ENCODE measurements at places on chromosomes 2 and 18.

DNA sequence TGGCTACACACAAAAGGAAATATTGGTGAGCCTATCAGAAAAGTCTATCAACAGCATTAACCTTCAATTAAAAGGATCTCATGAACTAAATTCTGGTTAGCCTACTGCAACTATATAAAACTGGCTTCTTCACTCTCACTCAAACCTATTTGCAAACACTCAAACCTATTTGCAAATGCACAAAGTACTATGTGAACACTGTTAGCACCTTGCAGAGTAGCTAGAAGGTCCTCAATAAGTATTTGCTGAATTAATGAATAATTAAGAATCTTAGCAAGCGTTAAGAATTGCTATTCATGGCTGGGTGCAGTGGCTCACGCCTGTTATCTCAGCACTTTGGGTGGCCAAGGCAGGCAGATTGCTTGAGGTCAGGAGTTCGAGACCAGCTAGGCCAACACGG lies 150.3 kb downstream of the DTNB start:
- DNase-seq = no peak

DNA sequence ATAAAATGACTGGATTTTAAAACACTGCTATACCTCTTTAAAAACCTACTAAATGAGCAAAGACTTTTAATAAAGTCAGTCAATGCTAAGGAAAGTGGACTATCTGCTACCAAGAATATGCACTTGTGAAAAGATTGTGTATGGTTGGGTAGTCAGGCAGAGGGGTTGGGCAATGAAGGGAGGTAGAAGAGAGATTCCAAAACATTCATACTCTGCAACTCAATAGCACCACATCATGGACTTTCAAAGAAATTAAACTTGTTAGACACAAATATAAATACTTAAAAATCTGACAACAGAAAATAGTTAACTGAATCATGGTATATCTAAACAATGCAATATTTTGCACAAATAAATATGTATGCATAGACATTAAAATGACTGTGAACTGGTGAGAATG lies 139.9 kb upstream of the MAPRE2 start:
- DNase-seq = no peak

DNA sequence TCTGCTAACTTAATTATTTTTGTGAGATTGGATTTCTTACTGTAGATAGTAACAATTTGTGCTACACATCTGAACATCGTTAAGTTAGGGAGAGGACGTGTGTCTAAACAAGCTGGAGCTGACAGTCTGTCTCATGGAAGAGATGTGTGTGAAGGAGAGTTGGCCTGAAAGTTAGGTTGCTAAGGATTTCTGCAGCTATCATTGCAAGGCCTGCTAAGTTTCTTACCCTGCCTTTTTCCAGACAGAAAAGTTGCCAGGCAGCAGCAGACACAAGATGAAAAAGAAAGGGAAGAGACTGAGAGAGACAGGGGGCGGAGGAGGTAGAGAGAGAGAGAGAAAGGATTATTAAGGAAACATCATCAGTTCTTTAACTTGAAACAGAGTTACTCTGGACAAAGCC lies 4.1 kb upstream of the LRP1B start:
- no peak for DNase-seq

GRCh38 chr2:6653281-6653750 lies 212.4 kb downstream of the CMPK2 start:
- DNase-seq = peak; percentile 35

DNA sequence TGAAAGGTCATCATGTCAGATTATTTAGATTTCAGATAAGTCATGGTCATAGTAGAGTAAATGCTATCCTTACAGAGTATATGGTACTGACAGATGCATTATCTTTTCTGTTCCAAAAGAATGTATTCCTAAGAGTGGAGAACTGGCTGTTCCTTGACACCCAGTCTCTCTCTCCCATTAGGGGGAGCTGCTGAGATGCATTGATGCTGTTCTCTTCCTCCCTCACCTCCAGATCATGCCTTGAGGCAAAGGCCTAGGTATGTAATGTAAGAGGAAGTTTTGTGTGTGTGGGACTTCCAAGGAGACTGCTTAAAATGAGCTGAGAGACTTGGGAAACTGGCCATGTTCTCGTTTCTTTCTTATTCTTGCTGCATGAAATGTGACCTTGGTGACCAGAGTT lies 979.5 kb upstream of the CELF4 start:
- DNase-seq = no peak

DNA sequence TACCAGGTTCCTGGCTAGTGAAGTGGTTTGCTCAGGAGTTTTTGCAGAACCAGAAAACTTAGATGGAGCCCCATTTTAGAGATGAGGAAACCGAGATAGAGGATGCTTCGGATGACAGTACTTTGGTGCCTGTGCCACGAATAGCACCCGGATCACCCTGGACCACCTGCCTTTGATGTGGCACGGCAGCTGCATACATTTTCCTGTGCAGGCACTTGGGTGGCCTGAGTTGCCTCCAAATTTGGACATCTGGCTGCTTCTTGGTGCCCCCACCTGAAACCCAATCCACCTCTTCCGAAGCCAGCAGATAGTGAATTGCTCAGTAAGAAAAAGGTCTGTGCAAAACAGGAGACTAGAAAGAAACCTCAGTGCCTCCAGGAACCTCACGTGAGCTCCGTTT lies 140.6 kb upstream of the ID2 start:
- DNase-seq = no peak

DNA sequence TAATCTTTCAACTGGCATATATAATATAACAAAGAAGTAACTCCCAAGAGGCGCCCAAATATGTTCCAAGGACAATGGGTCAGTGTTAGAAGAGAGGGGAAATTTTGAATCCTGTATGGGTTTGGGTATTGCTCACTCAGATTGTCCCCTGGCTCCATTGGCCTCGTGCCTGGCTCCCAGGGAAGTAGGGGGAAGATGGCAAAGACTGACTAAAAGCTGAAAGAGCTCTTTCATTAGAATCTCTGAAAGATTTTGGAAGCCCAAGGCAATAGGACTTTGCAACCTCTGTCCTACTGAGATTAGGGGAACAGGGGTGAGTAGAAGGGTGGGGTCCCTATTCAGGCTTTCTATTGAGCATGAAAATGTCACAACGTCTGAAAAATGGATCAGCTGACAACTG lies 1272.8 kb upstream of the ZEB2 start:
- DNase-seq = no peak

GRCh38 chr2:73979686-73980085 lies 5.0 kb upstream of the TET3 start:
- peak; percentile 80 for DNase-seq

GRCh38 chr2:237614151-237614720 lies 13.2 kb upstream of the LRRFIP1 start:
- DNase-seq = peak; percentile 52

GRCh38 chr2:54524226-54524991 lies 68.3 kb downstream of the SPTBN1 start:
- peak; percentile 83 for DNase-seq

- peak; percentile 60 for DNase-seq
Observed at GRCh38 chr18:22547807-22548561, 130.3 kb upstream of the CTAGE1 start.

DNA sequence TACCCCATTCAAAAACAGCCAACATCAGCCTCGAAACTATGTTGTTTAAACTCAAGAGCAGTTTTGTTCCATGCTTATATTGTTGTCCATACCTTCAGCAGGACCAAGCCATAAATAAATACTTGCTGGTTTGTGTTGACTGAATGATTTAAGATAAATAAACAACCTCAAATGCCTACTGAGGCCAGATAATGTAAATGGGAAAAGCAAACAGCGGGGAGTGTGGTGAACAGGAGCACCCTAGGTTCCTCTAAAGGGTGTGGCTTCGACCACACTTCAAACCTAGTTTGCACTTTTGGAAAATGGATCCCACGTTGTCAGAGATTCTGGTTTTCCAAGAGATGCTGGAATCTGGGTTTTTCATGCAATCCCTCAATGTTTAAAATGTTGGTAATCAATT lies 1.7 kb upstream of the PMAIP1 start:
- no peak for DNase-seq
